ENCODE measurements at places on chromosomes 3 and 15.

DNA sequence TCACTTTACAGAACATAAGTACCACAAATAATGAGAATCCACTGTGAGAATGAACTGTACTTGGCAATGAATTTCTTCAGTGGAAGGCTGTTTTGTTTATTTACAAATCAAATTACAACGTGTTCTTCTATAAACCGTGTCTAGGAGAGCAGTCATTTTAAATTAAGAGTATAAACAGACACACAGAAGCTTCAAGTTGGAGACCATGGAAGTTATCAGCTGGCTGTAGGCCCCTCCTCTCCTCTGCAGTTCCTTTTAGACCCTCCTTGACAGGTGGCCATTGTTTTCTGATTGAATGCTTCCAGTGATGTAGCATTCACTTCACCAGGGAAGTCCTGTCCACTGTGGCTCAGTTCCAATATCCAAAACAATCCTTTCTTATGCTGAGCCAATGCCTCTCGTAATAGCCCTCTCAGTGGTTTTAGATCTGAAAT lies 7.3 kb upstream of the MAPK6 start:
- DNase-seq: no peak

DNA sequence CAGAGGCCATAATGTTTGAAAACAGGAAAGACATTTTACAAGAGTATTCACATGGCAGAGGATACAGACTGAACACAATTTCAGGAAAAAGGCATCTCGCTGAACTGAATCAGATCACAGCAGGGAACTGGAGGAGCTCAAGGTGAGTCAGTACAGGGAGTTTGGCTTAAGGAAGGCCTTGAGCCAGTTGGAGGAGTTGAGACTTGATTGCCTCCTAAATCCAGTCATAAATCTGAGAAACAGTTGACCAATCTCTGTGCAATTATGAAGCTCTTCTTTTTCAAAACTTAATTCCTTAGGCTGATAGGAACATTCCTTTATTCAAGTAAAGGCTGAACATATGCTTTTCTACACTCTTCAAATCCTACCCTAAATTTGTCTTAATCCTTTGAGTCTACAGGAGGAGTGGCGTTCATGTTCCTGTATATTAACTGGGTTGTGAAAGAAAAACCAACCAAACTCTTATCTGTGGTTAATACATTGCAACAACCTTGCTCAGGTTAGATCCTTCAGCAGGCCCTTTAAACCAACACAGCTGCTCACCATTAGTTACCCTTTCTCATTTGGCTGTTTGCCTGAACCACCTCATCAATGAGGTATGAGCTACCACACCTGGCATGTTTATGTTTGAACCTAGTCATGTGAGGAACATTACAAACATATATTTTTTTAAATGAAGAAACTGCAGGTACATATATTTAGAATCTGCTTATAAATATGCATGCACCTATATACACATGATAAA lies 404.1 kb upstream of the ATP11B start:
- DNase-seq: no peak

DNA sequence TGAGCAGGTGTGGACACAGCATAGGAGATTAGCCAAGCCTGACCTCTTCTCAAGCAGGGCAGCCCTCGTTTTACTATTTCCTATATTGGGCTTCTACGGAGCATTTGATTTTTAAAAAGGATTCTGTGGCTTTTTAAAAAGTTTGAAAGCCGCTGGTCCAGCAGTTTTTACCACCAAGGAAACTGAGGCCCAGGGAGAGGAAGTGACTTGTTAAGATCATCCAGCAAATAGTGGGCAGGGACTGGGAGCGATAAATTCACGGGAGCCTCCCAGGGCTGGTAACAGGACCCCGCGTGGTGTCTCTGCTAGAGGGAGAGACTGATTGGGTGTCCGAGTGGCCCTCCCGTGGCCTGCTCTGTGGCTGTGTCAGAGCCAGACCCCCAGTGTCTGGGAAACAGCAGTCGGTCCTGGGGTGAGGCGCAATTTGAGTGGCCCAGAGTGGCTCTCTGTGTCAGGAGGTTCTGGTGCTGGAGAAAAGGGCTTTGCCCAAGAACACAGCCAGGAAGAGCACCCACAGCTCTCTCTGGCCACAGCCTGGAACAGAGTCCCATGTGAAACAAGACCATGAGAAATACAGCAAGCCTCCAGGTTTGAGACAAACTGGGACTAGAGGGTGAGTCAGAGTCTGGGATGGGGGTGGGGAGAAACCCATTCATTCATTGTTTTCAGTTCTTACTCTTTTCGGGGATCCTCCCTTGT lies 4.2 kb downstream of the FURIN start:
- DNase-seq: peak; percentile 42

GRCh38 chr3:38397320-38397719 lies 50.7 kb downstream of the XYLB start:
- DNase-seq: no peak

DNA sequence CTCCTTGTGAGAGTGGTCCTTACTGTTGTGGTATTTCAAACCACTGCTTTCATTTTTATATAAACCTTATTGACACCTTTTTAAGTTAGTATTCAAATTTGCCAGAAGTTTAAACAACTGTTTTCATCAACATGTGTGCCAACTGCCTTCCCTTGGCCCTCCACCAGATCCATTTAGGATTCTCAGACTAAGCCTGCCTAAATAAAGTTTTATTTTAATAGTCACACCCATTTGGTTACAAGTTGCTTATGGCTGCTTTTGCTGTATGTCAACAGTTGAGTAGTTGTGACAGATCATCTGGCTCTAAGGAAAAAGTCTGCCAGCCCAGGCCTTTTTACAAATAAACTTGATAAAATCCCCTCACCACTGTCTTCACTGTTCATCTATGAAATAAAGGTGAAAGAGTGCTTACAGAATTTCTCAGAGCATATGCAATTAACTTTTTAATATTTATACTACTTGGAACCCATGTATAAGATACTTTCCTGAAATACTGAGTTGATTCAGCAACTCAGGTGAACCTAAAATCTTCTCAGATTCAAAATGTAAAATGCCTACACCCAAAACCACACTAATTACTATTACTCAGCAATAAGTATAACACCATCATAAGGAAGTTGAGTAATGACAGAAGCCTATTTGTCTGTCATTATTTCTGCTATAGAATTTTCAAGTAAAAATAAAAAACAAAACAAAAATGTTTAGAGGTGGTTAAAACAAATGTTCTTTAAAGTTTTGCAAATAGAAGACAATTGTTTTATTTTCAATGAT lies 35.1 kb downstream of the PEAK1 start:
- no peak for DNase-seq

DNA sequence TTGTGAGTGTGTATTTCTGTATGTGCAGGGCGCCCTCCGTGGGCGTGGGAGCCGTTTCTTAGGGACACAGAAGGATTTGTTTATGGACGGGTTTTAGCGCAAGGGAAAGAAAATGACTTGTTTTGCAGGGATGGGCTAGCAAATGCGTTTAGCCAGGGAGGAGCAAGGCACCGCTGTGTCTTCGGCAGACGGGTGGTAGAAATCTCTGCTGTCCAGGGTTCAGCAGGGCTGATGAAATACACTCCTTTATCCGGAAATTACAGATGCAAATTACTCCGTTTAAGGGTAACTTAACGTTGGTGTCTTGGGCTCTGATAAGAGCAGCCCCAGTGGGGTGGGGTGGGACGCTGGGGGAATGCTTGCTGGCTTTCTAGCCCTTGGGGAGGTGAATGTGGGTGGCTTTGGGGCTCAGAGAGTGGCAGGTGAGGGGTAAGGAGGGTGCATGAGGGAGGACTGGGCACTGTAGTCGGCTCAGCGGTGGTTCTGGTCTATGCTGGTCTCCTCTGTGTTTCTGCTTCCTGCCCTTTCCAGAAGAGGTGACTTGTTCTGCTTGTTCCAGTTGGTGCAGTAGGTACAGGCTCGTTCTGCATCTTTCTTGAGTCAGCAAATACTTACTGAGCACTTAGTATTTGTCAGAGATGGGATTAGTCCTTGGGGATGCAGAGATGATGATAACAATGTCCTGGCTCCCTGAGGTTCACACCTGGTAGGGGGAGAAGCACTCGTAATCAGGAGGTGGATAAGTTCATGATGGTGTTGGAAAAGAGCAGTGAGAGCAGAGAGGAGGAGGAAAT lies 954 bp downstream of the SV2B start:
- no peak for DNase-seq

DNA sequence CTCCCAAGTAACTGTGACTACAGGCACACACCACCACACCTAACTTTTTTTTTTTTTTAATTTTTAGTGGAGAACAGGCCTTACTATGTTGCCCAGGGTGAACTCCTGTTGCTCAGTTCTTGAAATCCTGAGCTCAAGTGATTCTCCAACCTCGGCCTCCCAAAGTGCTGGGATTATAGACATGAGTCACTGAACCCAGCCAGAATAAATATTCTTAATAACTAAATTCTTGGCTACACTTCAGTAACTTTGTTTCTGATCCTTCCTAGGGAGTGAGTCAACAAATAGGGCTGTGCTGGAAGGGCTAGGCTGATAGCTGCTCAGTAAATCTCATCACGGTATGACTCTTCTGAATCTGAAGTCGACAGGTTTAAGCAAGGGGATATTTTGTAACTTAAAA lies 56.6 kb downstream of the P3H2 start:
- DNase-seq: no peak

DNA sequence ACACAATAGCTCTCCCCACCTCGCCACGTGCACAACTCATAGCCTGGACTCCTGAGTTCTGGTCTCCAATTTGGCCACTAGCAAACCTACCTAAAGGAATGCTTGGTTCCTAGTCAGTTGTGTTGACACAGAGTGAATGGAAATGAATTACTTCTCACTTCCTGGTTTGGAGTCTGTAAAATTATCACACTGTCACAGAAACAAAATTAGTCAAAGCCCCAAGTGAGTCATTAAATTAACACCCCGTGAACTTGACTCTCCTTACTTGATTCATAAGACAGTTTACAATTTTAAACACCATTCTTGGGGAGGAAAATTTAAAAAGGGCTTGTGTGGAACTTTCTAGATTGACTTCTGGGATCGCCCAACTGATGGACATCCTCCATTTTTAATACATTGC lies 276.2 kb upstream of the CTNNB1 start:
- DNase-seq: no peak

GRCh38 chr15:92631721-92632120 lies 23.9 kb downstream of the FAM174B start:
- no peak for DNase-seq

DNA sequence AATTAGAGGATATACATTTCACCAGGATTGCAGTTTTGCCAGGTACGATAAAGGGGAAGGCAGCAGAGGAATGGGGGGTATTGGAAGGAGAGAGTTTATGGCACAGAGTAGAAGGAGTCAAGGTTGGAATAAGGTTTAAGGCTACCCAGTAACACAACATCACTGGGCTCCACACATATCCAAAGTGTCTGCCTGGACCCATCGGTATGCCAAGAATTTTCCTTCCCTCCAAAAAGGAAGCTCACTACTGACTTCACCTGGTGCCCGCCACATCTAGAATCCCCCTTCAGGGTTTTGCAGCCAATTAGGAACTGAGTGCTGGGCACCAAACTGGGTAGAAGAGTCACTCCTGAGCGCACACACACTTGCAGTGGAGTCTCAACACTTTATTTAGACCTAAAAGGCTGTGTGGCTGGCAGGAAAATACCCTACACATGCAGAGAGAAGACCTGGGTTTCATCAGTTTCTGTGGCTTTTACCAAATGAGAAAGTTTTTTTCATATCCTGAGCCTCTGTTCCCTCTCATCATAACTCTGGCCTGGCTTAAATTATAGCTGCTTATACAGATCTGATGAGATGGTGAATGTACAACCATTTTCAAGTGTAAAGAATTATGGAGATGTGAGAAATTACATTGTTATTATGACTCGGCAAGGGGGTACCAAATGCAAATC lies 190.8 kb upstream of the LPP start:
- no peak for DNase-seq

- DNase-seq: no peak
Measured at GRCh38 chr3:22263042-22263441, 512.0 kb upstream of the ZNF385D start.

GRCh38 chr15:57505949-57506391 lies 85.7 kb upstream of the MYZAP start:
- no peak for DNase-seq

DNA sequence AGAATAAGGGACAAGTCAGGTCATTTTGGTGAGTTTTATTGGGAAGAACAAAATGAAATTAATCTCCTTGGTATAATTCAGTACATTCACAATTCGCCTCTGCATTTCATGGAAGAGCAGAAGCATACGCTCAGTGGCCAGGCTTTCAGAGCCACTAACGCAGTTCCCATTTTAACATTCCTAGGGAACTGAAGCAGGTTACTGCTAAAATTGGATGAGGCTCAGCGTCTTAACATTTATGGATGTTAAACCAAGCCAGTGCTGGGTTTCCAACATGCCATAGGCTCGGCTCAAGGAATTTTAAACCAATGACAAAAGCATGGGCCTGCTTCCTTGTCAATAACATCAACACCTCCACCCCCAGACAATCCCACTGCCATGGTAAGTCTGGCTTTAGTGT lies 172.7 kb upstream of the PRICKLE2 start:
- DNase-seq: no peak

DNA sequence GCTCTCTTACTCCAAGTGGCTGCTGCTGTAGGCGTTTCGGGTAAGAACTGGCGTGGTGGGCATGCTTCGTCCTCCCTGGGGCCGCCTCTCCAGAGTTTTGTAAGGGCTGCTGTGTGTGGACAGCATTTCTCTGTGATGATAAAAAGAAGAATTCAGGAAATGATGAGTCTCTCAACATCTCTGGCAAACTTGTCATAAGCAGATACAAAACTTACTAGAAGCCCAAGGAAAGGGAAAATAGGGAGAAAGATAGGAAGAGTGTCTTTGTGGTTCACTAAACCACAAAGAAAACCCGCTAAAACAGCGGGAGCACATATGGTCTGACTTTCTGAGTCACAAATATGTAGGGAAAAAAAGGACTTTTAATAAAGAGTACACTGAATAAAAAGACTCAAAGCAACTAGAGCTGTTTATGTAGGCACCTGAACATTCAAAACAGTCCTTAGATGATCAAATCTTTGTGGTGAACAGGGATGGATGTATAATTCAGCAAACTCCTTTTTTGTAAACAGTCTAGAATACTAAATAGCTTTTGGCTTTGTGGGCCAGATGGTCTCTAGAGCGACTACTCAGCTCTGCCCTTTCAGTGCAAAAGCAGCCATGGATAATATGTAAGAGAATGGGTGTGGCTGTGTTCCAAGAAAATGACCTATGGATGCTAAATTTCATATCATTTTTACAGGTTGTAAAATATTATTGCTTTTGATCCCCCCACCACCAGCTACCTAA lies 60.4 kb upstream of the LMOD3 start:
- no peak for DNase-seq

GRCh38 chr3:136661282-136661681 lies 90.9 kb downstream of the STAG1 start:
- no peak for DNase-seq

Measured in HEK293T (cell line).